ENCODE measurements at places on chromosomes 16 and 17. TPM values are rescaled to one million over a fixed set of nuclear protein-coding genes. Genes with fewer than 3 reads are reported as not detected.
A peak's percentile ranks its signal among the peaks of the same experiment; 100 is the strongest.

DNA sequence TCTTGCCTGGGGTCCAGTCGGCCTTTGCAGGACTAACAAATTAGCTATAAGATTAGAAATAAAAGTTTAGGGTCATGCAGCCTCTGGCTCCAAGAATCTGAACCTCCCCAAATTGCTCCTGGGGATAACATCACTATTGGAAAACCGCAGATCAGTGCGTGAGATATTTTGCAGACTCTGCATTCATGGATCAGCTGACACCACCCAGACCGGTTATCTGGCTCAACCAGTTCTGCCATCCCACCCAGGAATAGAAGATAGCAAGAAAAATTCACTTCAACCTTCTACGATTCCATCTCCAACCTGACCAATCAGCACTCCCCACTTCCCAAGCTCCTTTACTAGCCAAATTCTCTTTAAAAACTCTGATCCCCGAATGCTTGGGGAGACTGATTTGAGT lies 4.3 kb upstream of the PGS1 start:
- no peak for DNase-seq

DNA sequence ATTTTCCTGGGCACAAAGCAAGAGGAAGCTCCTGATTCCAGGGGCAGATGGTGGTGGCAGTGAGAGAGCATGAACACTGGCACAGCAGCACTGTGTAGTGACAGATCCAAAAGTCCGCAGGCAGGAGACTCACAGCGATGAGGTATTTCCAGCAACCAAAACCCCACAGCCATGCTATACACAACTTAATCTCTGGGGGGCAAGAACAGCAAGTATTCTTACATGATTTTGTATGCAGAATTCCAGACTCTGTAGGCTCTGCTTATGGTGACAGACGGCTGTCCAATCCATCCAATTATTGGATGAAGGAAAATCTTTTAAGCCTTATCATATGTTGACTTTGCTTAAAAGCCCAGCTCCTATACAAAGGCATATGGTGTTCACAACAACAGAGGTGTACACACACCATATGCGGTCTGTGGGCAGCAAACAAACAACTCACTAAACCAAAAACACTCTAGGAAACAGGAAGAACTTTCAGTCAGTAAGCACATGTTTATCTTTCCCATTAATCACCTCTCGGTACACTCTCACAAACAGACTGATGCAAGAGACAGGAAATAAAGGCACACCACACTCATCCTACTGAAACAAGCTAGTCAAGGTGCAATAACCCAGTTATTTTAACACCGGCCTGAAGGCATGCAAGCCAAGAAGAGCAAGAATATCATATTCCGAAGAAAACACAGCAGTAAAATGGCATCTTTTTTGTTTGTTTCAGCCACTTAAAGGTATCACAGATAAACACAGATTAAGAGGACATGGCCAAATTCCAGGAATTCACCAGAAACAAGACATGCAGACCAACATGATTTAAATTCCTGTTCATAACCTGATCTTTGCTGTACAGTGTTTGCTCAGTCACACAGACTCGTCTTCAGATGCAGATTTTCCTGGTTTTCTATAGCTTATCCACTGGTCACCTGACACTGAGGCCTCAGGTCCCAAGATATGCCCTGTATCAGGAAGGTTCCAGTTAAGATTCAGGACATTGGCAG lies 47.8 kb downstream of the ERN1 start:
- DNase-seq: peak; percentile 87

GRCh38 chr16:72999541-73000019 lies 48.3 kb downstream of the ZFHX3 start:
- no peak for DNase-seq

DNA sequence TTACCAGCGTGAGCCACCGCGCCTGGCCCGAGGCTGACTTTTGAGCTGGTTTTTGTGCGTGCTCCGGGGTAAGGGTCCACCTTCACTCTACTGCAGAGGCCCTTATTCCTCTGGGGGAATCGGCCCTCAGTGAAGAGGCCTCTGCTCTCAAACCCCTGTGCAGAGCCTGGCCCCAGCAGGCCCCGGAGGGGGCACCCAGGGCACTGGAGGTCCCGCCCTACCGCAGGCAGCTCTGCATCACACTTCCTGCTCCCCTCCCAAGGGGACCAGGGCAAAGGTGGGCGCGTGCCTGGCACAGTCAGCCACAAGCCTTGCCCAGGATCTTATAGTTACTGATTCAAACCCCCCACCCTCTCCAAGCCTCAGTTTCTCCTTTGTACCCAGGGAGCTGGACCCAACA lies 3.6 kb upstream of the UBE2I start:
- DNase-seq: no peak

DNA sequence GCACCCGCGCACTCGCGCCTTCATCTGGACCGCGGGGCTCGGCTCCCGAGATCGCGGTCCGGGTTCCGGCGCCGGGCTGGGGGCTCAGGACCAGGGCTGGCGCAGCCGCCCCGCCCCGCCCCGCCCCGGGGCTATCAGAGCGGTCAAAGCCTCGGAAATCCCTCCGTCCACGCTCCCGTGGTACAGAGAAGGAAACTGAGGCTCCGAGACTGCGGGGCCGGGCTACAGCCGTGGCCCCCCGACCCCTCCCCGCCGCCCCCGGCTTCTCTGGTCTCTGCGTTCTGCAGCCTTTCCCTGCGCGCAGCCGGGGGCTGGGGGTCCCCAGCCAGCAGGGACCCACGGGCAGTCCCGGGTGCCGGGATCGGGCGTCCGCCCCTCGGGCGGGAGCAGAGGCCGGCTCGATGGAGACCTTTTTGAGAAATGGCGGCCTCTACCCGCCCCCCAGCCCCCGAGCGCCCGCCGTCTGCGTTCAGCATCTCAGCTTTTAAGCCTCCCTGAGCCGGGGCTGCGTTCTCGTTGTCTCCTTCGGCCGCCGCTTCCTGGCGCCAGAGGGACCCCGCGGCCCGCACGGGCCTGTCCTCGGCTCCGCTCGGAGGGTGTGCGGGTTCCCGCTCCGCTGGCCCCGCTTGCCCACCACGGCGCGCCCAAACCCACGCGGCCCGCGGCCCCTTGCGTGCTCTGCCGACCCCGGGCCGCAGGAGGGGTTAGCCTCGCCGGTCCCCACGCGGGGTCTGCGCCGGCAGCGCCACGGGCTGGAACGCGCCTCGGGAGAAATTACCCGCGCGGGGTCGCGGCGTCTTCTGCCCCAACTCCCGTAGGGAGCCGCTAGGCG lies 1.5 kb upstream of the NPTX1 start:
- peak; percentile 21 for DNase-seq

GRCh38 chr16:26642047-26642664 lies 424.6 kb upstream of the C16orf82 start:
- DNase-seq: no peak

DNA sequence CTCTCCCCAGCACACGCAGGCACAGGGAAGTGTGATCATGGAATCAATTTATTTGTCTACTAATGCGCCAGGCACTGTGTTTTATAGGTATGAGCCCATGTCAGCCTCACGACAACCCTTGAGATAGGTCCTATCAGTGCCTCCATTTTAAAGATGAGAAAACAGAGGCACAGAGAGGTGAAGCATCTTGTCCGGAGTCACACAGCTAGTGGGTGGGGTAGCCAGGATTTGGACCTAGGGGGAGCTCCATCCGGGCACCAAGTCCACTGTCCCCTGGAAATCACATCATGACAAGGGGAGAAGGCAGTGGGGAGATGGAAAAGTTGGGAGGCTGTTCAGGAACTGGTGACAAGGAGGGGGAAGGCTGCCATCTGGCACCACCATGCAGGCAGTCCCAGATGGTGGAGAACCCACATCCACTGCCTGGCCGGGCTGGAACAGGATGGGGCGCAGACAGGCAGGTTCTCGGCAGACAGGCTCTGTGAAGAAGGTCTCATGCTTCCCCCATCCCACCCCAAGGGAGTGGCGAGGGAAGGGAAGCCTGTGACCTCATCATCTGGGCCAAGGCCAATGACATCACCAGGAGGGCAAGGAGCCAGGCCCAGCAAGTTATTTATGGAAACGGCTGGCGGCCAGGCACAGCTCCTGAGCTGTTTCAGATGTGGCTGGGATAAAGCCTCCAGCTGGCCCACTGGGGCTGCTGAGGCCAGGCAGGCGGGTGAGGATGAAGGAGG lies 126.0 kb upstream of the SDK2 start:
- DNase-seq: no peak

GRCh38 chr17:71430281-71430680 lies 690.5 kb upstream of the SOX9 start:
- DNase-seq: no peak

GRCh38 chr16:23164736-23165135 lies 15.5 kb upstream of the USP31 start:
- no peak for DNase-seq

- DNase-seq: no peak
Observed at GRCh38 chr17:28950752-28951427, 428 bp downstream of the PHF12 start.

GRCh38 chr17:34670618-34671017 lies 91.2 kb downstream of the TMEM132E start:
- DNase-seq: no peak

- DNase-seq: no peak
Observed at GRCh38 chr17:55699181-55699860, 23.3 kb downstream of the TMEM100 start.

DNA sequence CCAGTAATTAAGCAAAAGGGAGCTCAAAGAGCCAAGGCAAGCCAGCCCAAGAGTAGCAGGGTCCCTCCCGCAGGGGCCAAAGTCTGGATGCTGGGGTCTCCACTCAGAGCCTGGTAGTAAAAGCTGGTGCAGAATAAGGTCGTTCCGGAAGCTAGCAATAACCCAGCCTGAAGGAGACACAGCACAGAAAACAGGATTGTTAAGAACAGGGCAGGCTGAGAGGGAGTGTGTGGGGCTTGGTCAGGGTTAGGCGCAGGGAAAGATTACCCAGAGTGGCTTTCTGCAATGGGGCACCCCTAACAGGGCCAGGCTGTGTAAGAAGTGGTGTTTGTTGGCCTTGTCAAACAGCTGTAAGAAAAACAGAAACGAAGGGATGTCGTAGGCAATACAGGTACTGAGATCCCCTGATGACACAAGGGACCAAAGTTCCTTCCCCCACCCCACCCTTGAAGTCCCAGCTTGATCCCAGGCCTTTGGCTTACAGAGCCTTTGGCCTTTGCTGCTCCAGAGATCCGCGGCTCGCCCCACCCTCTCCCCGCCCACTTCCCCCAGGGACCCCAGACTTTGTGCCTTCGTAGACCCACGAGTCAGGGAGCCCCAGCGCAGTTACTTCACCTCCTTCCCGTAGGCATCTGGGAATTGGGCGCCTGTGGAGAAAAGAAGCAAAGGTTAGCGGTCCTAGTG lies 712 bp downstream of the TMEM256 start:
- no peak for DNase-seq

- DNase-seq: peak; percentile 47
Observed at GRCh38 chr16:89917773-89918452, 749 bp upstream of the MC1R start.

GRCh38 chr17:38465391-38466345 lies 37.4 kb downstream of the ARHGAP23 start:
- DNase-seq: no peak

DNA sequence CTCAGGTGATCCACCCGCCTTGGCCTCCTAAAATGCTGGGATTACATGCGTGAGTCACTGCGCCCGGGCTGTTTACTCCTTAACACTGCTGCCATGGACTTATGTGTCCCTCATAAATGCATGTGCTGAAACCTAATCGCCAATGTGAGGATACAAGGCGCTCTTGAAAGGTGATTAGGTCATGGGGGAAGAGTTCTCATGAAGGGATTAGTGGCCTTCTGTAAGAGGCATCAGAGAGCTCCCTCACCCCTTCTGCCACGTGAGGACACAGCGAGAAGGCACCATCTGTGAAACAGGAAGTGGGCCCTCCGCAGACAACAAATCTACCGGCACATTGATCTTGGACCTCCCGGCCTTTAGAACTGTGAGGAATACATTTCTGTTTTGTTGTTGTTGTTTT lies 19.1 kb downstream of the ITPRIPL2 start:
- no peak for DNase-seq

DNA sequence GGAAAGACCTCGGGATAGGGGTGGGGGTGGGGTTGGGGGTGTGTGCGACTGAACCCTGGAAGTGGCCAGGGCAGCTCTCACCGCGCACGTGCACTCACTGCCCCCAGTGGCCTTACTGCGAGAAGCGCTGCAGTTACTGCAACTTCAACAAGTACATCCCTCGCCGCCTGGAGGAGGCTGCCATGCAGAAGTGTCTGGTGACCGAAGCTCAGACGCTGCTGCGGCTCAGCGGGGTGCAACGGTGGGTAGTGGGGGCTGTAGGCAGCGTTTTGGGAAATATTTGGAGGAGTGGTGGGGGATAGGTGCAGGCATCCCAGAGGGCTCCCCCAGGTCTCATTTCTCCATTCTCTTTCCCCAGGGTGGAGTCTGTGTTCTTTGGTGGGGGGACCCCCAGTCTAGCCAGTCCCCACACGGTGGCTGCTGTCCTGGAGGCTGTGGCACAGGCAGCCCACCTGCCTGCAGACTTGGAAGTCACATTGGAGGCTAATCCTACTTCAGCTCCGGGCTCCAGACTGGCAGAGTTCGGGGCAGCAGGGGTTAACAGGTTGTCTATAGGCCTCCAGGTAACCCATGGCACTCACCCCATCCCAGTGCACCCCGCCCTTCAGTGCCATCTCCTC lies 972 bp downstream of the RSAD1 start:
- peak; percentile 72 for DNase-seq

DNA sequence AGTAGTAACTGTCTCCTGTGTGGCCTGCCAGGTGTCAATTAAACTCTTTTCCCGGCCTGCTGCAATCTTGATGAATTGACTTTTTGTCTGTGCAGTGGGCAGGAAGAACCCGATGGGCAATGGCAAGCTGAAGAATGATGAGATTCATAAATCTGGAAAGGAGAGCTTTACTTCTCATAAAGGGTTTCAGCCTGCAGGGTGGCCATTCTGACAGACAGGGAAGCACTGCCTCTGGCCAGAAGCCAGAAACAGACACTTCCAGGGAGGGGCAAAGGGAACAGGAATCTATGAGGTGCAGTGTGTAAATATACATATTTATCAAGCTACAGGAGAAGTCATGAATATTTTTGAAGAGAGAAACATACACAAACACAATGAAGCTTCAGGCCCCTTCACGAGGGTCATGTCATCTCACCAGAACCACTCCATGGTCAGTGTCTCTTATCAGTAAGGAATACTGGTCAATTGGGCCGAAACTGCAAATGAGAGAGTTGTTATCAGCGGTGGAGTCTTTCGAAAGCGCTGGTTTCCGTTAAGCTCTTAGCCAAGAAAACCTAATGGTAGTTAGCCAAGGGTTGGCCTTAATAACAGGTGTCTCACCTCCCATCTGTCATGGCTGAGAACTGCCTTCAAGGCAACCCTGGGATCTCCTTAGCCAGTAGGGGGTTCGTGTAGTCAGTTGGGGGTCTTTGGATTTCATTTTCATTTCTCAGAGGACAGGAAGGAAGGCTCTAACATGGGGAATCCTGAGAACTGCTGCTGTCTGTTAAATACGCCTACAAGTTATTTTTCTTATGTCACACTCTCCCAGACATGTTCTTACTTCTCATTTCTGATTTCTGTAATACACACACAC lies 1.2 kb upstream of the NARF start:
- no peak for DNase-seq

CD300LF gene
- total RNA-seq: not detected

PRR29 gene
- 0.78 TPM for total RNA-seq

SCN4A gene
- total RNA-seq: not detected

SEPTIN1 gene
- total RNA-seq: 1.2 TPM

EVI2B gene
- 1.7 TPM for total RNA-seq

ABCC6 gene
- total RNA-seq: 0.95 TPM

RBBP6 gene
- 49.2 TPM for total RNA-seq

MTMR4 gene
- total RNA-seq: 38.3 TPM

DRC3 gene
- total RNA-seq: 1.6 TPM

NUDT7 gene
- total RNA-seq: 6.2 TPM

ASPHD1 gene
- 0.88 TPM for total RNA-seq

HSF4 gene
- 5.5 TPM for total RNA-seq

TMC7 gene
- total RNA-seq: 7.0 TPM

TMEM100 gene
- not detected for total RNA-seq

Measured in endothelial cell of umbilical vein (primary cell).